ENCODE measurements at places on chromosomes 12 and 14. TPM values are rescaled to one million over a fixed set of nuclear protein-coding genes. Genes with fewer than 3 reads are reported as not detected.

- no peak for DNase-seq
- H3K27ac ChIP-seq = no peak overlapping the region
- no peaks in the 10 kb centered on the region for H3K36me3 ChIP-seq
- H3K4me1 ChIP-seq = no peaks in the 10 kb centered on the region
Observed at GRCh38 chr14:95597784-95598211, 62.9 kb downstream of the GLRX5 start.

GRCh38 chr12:89370850-89371249 lies 18.5 kb upstream of the DUSP6 start:
- H3K4me1 ChIP-seq = peaks cover 17% of the 10 kb centered on the region
- no peak overlapping the region for H3K27ac ChIP-seq
- no peaks in the 10 kb centered on the region for H3K36me3 ChIP-seq
- H3K27me3 ChIP-seq = no peaks in the 10 kb centered on the region
- DNase-seq = no peak

DNA sequence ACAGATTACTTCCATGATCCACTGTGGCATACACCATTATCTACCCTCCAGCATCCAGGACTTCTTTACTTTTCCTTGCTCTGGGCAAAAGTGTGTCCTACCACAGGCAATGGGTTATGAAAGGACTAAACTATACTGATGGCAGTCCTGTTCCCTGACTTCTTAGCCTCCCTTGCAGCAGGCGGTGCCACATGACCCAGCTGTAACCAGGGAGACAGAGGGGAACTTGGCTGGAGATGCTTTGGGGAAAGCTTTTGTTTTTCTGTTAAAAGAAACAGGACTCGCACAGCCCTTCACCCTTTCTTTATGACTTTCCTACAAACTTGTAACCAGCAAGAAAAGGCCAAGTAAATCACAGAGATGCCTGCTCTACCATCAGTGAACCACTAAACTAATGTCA lies 394.4 kb downstream of the PCNX1 start:
- H3K4me3 ChIP-seq = no peak overlapping the region
- no peaks in the 10 kb centered on the region for H3K27me3 ChIP-seq
- H3K4me1 ChIP-seq = no peaks in the 10 kb centered on the region
- no peak for DNase-seq
- no peaks in the 10 kb centered on the region for H3K36me3 ChIP-seq

- no peaks in the 10 kb centered on the region for H3K4me1 ChIP-seq
- H3K36me3 ChIP-seq = no peaks in the 10 kb centered on the region
- H3K27ac ChIP-seq = no peak overlapping the region
- no peak overlapping the region for H3K4me3 ChIP-seq
Observed at GRCh38 chr12:13786646-13787045, 194.8 kb downstream of the GRIN2B start.

GRCh38 chr12:82407481-82407880 lies 49.2 kb downstream of the METTL25 start:
- H3K36me3 ChIP-seq = no peaks in the 10 kb centered on the region
- H3K4me1 ChIP-seq = no peaks in the 10 kb centered on the region
- no peak overlapping the region for H3K4me3 ChIP-seq
- H3K27me3 ChIP-seq = no peaks in the 10 kb centered on the region

DNA sequence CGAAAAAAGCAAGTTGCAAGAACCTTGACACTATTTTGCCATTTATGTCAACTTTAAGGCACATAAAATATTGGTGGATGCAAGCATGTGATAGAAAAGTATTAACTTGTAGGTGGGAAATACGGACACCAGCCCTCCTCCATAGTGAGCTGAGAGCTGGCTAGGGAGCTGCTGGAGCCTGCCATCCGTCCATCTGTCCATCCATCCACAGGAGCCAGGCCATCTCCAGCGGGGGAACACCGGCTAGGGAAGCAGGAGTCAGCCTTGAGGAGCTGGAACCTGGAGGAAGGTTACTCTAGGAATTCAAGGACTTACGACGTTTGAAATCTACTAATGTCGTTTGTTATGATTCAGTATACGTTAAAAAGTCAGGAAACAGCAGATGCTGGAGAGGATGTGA lies 120.7 kb upstream of the C14orf180 start:
- no peak overlapping the region for H3K27ac ChIP-seq
- no peak for DNase-seq
- no peak overlapping the region for H3K4me3 ChIP-seq
- H3K27me3 ChIP-seq = peaks cover 24% of the 10 kb centered on the region
- no peaks in the 10 kb centered on the region for H3K36me3 ChIP-seq

DNA sequence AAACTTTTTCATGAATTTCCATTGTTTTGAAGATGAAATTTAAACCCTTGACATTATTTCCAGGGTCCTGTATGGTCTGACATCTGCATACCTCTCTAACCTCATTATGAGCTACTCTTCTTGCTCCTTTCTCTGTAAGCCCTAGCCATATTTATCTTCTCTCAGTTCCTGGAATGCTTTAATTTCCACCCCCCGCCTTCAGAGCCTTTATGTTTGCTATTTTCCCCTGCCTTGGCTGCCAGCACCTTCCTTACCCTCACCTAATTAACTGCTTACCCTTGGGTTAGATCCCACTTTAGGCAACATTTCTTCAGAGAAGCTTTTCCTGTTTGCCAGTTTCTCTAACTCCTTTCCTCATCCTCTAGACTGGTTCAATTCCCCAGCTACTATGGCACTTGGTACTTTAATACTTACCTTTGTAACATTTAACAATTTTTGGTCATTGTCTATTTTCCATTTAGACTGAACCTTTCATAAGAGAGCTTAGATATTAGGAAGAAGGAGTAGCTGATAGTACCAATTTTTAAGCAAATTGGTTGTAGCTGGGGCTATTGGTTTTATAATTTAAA lies 6.0 kb downstream of the STYX start:
- no peak for DNase-seq
- no peaks in the 10 kb centered on the region for H3K36me3 ChIP-seq
- H3K27me3 ChIP-seq = no peaks in the 10 kb centered on the region
- H3K4me3 ChIP-seq = no peak overlapping the region
- peaks cover 19% of the 10 kb centered on the region for H3K4me1 ChIP-seq
- H3K27ac ChIP-seq = no peak overlapping the region

- no peak overlapping the region for H3K4me3 ChIP-seq
- H3K36me3 ChIP-seq = no peaks in the 10 kb centered on the region
- H3K27me3 ChIP-seq = no peaks in the 10 kb centered on the region
- H3K4me1 ChIP-seq = no peaks in the 10 kb centered on the region
Observed at GRCh38 chr14:36022765-36023410, 153.6 kb downstream of the PTCSC3 start.

GRCh38 chr12:65014504-65015271 lies 106.4 kb downstream of the WIF1 start:
- H3K4me3 ChIP-seq = no peak overlapping the region
- no peak for DNase-seq
- H3K27ac ChIP-seq = no peak overlapping the region
- H3K4me1 ChIP-seq = no peaks in the 10 kb centered on the region
- H3K27me3 ChIP-seq = peaks cover 5% of the 10 kb centered on the region
- H3K36me3 ChIP-seq = no peaks in the 10 kb centered on the region

DNA sequence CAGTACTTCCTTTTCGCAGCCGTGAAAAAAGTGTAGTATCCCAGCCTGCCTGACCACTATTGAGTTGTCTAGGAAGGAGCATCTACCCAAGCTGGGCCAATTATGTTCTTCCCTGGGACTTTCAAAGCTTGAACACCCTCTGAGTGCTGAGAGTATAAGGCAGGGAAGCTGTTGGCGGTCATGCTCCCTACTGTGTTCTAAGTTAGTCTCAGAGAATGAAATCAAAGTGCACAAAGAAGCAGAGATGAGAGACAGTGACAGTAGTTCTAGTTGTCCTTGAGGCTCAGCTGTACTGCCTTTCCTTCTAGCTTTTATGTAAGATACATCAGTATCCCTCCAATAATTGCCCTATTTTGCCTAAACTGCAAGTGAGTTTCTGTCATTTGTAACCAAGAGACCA lies 427.1 kb upstream of the SEL1L start:
- no peak overlapping the region for H3K27ac ChIP-seq
- no peak for DNase-seq
- no peaks in the 10 kb centered on the region for H3K27me3 ChIP-seq
- no peaks in the 10 kb centered on the region for H3K36me3 ChIP-seq
- H3K4me1 ChIP-seq = no peaks in the 10 kb centered on the region
- H3K4me3 ChIP-seq = no peak overlapping the region

DNA sequence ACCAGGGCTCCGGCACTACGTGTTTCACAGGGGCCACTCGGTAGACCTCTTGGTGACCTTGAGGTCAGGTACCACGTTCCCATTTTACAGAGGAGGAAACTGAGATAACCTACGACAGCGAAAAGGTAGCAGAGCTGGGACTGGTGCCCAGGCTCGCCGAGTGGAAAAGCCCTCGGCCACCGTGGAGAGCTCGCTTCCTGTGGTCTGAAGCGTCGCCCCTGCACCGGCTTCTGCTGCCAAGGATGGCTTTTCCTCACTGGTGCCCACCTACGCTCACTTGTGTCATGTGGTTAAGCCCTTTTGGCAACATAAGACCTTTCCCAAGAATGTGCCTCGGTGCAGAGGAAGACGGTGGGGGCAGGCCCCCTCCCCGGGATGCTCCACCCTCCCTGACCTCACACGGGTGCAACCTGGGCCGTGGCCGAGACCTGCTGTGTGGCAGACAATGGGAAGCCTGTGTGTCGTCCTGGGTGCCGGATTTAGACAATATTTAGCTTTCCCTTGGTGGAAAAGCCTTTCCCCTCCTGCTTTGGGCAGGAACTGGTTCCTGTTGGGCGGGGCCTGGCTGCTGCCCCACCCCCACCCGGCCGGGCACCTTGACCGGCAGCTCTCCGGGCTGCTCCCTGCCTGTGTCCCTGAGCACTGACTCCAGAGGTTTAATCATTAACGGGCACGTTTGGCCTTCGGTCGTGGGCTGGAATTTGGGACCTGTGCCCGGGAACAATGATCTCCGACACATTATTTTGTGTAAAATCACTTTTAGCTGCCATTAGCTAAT lies 32.4 kb upstream of the PPP1R13B start:
- H3K27ac ChIP-seq = peak overlapping the region; percentile 23
- no peaks in the 10 kb centered on the region for H3K36me3 ChIP-seq
- no peaks in the 10 kb centered on the region for H3K27me3 ChIP-seq
- peaks cover 20% of the 10 kb centered on the region for H3K4me1 ChIP-seq

GRCh38 chr12:65561798-65562382 lies 262.4 kb upstream of the HMGA2 start:
- no peaks in the 10 kb centered on the region for H3K27me3 ChIP-seq
- no peaks in the 10 kb centered on the region for H3K36me3 ChIP-seq
- no peak for DNase-seq
- H3K4me1 ChIP-seq = peaks cover 8% of the 10 kb centered on the region
- no peak overlapping the region for H3K27ac ChIP-seq

- DNase-seq = no peak
- no peak overlapping the region for H3K4me3 ChIP-seq
- H3K27ac ChIP-seq = no peak overlapping the region
- no peaks in the 10 kb centered on the region for H3K27me3 ChIP-seq
- H3K36me3 ChIP-seq = peaks cover 19% of the 10 kb centered on the region
Observed at GRCh38 chr12:9662488-9662887, 7.0 kb upstream of the CLEC2D start.

DNA sequence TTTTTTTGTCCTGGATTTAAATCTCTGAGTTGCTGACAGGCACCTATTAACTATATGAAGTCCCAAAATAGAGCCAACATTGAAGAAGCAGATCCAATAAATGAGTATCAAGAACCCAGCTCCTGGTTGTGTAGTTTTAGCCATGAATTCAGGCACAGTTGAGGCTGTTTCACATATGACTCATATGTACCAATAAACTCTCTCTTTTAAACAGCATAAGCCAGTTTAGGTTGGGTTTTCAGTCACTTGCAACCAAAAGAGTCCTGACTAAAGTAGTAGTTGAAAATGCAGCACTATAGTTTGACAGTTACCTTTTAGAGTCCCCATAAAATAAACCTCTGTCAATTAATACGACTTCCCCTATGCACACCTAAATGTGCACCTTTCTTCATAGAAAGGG lies 389.9 kb downstream of the RPS29 start:
- H3K4me1 ChIP-seq = no peaks in the 10 kb centered on the region
- H3K27ac ChIP-seq = no peak overlapping the region
- no peaks in the 10 kb centered on the region for H3K36me3 ChIP-seq
- H3K27me3 ChIP-seq = no peaks in the 10 kb centered on the region
- DNase-seq = no peak

GRCh38 chr12:122158700-122159285 lies 15.2 kb downstream of the IL31 start:
- H3K4me3 ChIP-seq = no peak overlapping the region
- H3K36me3 ChIP-seq = no peaks in the 10 kb centered on the region
- no peaks in the 10 kb centered on the region for H3K4me1 ChIP-seq
- H3K27ac ChIP-seq = no peak overlapping the region
- H3K27me3 ChIP-seq = no peaks in the 10 kb centered on the region

DNA sequence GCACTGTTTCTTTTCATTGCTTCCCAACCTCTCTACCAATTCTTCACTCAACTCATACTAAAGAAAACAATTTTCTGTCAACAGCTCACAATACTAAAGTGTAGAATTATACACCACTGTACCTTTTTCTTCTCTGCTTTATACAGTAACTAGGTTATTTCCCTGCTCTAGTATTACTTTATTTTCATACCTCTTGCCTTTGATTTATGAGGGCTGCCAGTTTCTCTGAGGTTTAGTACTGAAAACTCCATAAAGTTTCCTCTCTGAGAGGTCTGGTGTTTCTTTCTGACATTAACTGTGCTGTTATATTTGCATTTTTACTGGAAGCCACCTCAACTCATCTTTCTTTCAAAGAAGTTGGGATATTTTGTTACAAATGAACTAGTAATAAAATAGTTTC lies 63.0 kb upstream of the GRIP1 start:
- H3K4me3 ChIP-seq = no peak overlapping the region
- H3K27ac ChIP-seq = no peak overlapping the region
- no peak for DNase-seq

- H3K4me3 ChIP-seq = no peak overlapping the region
- no peaks in the 10 kb centered on the region for H3K36me3 ChIP-seq
- DNase-seq = no peak
- peak overlapping the region; percentile 82 for H3K27ac ChIP-seq
- no peaks in the 10 kb centered on the region for H3K27me3 ChIP-seq
Observed at GRCh38 chr12:122104844-122105243, 26.3 kb downstream of the MLXIP start.

DIO2 gene
- total RNA-seq = 30.1 TPM

ISCU gene
- 337 TPM for total RNA-seq

LALBA gene
- total RNA-seq = not detected

SLC5A8 gene
- not detected for total RNA-seq

SDR9C7 gene
- total RNA-seq = not detected

CEP83 gene
- 19.5 TPM for total RNA-seq

CYP46A1 gene
- 2.2 TPM for total RNA-seq

RSRC2 gene
- 43.5 TPM for total RNA-seq

PCNX4 gene
- total RNA-seq = 42.8 TPM

GPHB5 gene
- total RNA-seq = not detected

GPX2 gene
- total RNA-seq = not detected

SYNDIG1L gene
- total RNA-seq = not detected

Data from gastrocnemius medialis (tissue), 4 donors.